ENCODE measurements at places on chromosomes 4 and X. TPM values are rescaled to one million over a fixed set of nuclear protein-coding genes. Genes with fewer than 3 reads are reported as not detected.

RASSF6 gene
- total RNA-seq = 3.1 TPM

GRCh38 chrX:2958199-2958598 is 29.1 kb upstream of the ARSD start:
- no peak overlapping the region for H3K4me3 ChIP-seq
- no peaks in the 10 kb centered on the region for H3K27me3 ChIP-seq
- no peak for DNase-seq
- no peaks in the 10 kb centered on the region for H3K4me1 ChIP-seq

DNA sequence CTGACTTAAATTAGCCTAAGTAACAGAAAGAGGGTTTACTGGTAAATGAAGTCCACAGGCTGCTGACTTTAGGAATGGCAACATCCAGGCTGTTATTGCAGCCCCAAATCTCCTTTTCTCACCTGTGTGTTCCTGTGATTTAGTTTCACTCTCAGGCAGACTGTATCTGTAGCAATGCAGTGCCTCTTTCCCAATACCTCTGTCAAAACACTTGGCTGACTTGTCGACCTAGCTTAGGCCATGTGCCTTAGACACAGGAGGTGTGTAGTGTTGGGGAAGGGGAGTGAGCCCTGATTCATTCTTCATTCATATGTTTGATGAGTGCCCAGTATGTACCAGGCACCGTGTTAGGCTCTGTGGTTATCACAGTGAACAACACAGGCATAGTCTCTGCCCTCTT is 46.9 kb downstream of the JADE3 start:
- no peak overlapping the region for H3K27ac ChIP-seq
- H3K27me3 ChIP-seq = peaks cover 4% of the 10 kb centered on the region
- H3K36me3 ChIP-seq = no peaks in the 10 kb centered on the region
- no peak for DNase-seq
- H3K4me3 ChIP-seq = no peak overlapping the region

SOWAHB gene
- 2.3 TPM for total RNA-seq

GRCh38 chr4:126123611-126124325 is 809.0 kb downstream of the FAT4 start:
- H3K4me3 ChIP-seq = no peak overlapping the region
- no peak overlapping the region for H3K27ac ChIP-seq
- H3K27me3 ChIP-seq = no peaks in the 10 kb centered on the region
- no peaks in the 10 kb centered on the region for H3K36me3 ChIP-seq

DNA sequence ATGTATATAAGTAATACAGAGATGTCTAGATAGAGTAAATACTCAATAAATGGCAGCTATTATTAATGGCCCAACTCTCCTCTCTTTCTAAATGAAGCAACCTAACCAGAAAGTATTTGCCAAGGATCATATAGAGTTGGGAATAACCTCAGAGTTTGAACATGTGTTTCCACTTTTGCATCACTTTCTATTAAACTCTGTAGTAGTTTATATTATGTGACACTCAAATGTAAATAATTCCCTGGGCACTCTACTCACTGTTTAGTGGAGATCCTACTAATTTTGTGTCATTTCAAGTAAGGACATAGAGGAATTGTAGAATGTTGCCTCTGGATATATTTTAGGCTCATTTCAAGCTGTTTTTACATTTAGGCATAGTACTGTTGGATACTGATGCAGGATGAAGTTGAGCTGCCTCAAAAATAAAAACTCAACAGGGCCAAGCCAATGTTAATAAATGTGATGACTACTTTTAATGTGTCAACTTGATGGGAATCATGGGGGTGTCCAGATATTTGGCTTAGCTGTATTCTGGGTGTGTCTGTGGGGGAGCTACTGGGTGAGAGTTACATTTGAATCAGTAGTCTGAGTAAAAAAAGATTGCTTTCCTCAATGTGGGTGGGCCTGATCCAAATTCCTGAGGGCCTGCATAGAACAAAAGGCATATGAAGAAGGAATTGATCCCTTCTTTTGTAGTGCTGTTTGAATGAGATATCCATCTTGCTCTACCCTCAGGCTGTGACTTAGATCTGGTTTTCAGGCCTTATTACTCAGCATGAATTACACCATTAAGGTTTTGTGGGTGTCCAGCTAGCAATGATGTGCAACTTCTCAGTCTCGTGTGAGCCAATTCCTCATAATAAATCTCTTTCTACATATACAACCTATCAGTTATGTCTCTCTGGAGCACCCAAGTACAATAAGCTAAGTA is 1368.2 kb downstream of the STIM2 start:
- no peaks in the 10 kb centered on the region for H3K27me3 ChIP-seq
- no peak overlapping the region for H3K27ac ChIP-seq
- no peaks in the 10 kb centered on the region for H3K36me3 ChIP-seq
- no peaks in the 10 kb centered on the region for H3K4me1 ChIP-seq

DNA sequence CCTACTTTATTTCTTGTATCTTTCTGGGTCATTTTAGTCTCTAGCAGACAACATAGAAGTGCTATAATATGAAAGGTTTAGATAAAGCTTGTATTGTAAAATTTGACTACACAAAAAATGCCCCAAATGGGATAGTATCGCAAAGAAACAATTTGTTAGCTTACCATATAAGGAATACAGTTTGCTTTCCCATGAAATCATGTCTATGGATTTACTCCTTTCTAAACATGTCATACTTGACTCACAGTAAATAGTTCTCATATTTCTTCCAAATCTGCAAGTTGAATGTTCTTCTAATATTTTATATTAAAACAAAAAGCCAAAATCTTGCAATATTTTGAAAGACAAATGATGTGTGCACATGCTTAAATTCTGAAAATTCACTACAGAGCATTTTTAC is 103.9 kb downstream of the PPA2 start:
- peaks cover 18% of the 10 kb centered on the region for H3K36me3 ChIP-seq
- H3K4me3 ChIP-seq = no peak overlapping the region
- no peaks in the 10 kb centered on the region for H3K4me1 ChIP-seq

- H3K4me1 ChIP-seq = no peaks in the 10 kb centered on the region
- H3K4me3 ChIP-seq = no peak overlapping the region
- no peaks in the 10 kb centered on the region for H3K36me3 ChIP-seq
- no peak overlapping the region for H3K27ac ChIP-seq
- no peak for DNase-seq
Observed at GRCh38 chr4:108110450-108110849, 58.3 kb downstream of the LEF1 start.

GRCh38 chr4:38860788-38861424 is 4.3 kb upstream of the TLR6 start:
- no peaks in the 10 kb centered on the region for H3K36me3 ChIP-seq
- no peak overlapping the region for H3K27ac ChIP-seq
- H3K4me3 ChIP-seq = no peak overlapping the region
- H3K27me3 ChIP-seq = no peaks in the 10 kb centered on the region
- peak; percentile 46 for DNase-seq

All from pancreas (tissue), 10 donors.